Amygdala (tissue), 56 donors: ENCODE measurements at places on chromosomes 5 and 9.
A peak's percentile ranks its signal among the peaks of the same experiment; 100 is the strongest.

GRCh38 chr5:2213121-2213730 is 330.5 kb upstream of the IRX4 start:
- DNase-seq, result no peak

DNA sequence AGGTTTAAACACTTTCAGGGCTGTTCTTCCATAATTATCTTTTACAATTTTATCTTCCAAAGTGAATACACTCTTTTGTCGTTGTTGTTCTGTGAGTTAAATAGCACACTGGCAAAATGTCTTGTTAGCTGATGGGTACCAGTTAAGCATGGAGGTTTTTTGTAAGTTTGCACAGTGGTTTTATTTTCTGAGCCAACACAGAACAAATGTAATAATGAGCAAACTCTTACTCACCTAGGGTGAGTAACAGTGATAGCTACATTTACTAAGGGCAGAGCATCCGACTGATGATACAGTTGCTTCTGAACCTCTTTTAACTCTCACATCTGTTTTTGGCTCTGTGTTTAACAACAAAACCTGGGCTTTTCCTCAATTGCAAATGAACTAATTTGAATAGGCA is 103.2 kb downstream of the CTNND2 start:
- DNase-seq, result no peak

DNA sequence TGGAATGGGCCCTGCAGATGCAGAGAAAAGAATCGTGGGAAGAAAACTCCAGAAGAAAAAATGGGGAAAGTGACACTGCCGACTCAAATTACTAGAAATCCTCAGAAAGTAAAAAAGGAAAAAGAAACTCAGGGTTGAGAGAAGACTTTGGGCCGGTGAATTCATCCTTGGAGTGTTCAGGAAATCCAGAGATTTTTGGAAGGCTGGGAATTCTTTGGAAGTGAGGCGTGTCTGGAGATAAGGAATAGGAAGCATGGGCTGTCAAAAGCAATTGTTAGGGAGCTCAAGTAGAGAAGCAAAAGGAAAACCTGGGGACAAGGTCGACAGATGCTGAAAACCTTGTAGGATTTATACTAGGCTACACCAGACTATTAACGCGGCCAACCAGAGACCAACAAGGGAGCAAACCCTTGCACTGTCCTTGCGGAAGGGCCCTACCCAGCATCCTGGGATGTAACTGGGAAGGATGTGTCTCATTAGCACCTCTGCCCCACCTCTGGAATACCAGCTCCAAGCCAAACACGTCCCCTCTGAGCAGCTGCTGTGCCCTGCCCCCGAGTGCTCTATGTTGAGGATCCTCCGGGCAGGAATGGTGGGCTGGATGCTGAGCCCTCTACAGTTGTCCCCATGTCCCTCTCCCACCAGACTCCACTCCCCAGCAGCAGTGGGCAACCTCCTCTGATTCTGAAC is 11.6 kb downstream of the DAB2IP start:
- no peak for DNase-seq

- DNase-seq, result no peak
Measured at GRCh38 chr9:120855827-120856670, 13.3 kb upstream of the PSMD5 start.

GRCh38 chr5:107724642-107725041 is 53.9 kb upstream of the EFNA5 start:
- DNase-seq, result no peak

- peak; percentile 10 for DNase-seq
Measured at GRCh38 chr9:98708933-98709911, at the start of gene GABBR2. Gene GABBR2 (minus strand): TSS chr9:98708935. CDS start chr9:98708737, 198 bp downstream.

- DNase-seq, result no peak
Measured at GRCh38 chr5:109848130-109848529, 158.4 kb downstream of the MAN2A1 start.

GRCh38 chr5:6615034-6615815 is 17.6 kb downstream of the NSUN2 start:
- DNase-seq, result no peak

GRCh38 chr9:25350011-25350410 is 328.2 kb downstream of the TUSC1 start:
- DNase-seq, result no peak

- no peak for DNase-seq
Measured at GRCh38 chr5:141992349-141992963, 20.4 kb downstream of the GNPDA1 start.

DNA sequence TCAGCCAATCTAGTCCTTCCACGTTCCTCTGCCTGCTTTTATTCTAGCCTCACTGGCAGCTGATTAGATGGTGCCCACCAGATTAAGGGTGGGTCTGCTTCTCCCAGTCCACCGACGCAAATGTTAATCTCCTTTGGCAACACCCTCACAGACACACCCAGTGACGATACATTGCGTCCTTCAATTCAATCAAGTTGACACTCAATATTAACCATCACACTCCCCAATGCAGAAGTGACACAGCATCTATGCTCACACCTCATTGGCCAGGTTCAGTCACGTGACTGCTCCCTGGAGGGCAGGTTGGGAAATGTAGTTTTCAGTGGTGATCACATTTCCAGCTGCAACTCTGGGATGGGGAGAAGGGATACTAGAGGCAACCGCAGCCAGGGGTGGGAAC is 13.0 kb downstream of the SUSD3 start:
- no peak for DNase-seq

GRCh38 chr5:61887271-61887670 is 418.7 kb upstream of the KIF2A start:
- no peak for DNase-seq

DNA sequence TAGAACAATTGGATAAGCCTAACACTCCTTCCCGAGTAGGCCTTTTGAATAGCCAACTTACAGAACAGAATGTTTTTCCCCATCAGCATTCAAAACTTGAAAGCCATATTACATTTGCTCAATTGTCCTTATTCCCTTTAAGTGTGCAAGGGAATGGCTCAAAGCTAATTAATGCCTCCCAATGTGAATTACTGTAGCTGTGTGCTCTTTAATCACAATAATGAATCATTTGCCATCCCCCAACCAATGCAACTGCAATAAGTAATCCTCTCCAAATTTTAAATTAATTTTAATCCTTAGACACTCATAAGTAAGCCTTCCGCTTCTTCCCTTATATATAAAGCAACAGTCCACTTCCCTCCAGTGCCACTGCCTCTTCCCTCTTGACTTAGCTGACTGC is 115.9 kb downstream of the DROSHA start:
- DNase-seq, result no peak

DNA sequence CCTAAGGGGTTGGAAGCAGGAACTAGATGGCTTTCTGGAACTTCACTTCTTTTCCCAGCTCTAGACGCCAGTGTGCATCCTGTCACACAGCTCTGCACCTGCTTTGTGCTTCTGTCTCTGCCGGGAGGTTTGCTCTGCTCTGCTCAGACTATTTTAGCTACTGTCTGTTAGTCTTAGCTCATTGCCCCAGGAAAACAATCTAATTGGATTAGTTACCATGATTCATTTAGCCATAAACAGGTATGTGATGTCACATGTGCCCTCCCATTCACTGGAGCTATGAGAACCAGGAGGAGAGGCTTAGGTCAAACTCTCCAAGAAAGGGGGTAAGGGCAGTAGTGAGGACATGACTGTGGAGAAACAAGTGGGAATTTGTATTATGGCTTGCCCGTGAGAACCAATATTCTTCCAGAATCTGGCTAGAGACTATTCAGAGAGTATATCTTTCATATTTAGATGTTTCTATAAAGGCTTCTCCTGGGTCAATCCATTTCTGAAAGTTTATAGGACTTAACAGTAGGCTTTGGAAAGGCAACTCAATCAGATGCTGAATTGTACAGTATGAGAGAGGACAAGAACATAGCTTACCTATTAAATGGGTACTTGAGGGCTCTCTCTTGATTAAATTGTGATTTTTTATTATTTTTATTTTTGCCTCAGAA is 22.4 kb upstream of the NREP start:
- no peak for DNase-seq

- no peak for DNase-seq
Measured at GRCh38 chr9:115986508-115986907, 167.1 kb upstream of the PAPPA start.

- no peak for DNase-seq
Measured at GRCh38 chr9:100029251-100029650, 69.5 kb downstream of the ERP44 start.

- DNase-seq, result no peak
Measured at GRCh38 chr5:111626473-111627148, 114.3 kb upstream of the STARD4 start.

GRCh38 chr9:98625728-98626127 is 83.0 kb downstream of the GABBR2 start:
- DNase-seq, result no peak

GRCh38 chr9:35229066-35229778 is 67.4 kb downstream of the UNC13B start:
- DNase-seq, result no peak

- no peak for DNase-seq
Measured at GRCh38 chr5:134813827-134814226, 31.9 kb upstream of the C5orf24 start.

GRCh38 chr5:147339313-147339712 is 104.5 kb downstream of the STK32A start:
- no peak for DNase-seq

DNA sequence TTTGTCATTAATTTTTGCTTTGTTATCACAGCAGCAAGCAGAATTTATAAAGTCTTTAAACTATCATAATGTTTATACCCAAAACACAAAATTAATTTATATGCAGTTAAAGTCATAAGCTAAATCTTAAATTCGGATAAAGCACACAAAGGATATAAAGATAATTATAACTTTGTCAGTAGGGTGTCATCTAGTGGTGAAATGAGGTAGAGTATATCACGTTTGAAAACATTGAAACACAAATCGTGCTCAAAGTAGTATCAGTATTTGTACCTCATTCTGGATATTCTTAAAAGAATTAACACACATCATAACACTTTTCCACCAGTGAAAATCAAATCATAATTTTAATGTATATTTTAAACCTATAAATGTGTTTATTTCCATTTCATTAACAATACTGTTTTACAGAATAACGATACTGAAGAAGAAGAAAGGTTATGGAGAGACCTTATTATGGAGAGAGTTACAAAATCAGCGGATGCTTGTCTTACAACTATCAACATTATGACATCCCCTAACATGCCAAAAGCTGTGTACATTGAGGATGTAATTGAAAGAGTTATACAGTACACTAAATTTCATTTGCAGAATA is 129.5 kb downstream of the NIPBL start:
- DNase-seq, result no peak

DNA sequence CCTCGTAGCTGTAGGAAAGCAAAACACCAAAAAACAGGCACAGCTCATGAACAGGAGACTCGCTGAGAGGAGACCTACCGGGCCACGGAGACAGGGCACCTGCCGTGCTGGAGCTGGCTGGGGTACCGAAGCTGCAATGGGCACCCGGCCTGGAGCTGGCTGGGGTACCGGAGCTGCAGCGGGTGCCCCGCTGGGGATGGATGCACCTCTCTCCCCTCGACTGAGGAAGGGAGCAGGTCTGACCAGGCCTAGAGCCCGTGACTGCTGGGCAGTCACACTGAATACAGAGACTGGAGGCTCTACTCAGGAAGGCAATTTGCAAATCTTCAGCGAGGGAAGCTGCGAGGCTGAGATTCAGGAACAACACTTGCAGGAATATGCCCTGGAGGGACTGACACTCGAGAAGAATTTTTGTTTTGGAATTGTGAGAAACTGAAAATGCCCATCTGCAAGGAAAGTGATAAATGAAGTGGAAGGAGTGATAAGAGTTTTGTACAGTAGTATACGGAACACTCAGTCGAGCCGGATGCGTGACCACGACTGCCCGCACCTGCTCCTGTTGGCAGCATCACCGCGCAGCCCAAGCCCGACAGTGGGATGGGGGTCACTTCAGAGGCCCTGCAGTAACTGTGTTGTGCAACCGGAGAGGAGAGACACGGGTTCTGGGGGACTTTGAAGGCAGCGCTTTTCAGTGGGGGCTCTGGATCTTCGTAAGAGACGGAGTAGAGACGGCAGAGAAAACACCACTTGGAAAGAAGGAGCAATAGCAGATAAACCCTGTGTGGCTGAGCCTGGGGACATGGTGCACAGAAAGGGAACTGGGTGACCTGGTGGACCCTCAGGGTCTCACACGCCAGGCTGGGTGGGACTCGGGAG is 27.9 kb upstream of the LPCAT1 start:
- DNase-seq, result no peak

DNA sequence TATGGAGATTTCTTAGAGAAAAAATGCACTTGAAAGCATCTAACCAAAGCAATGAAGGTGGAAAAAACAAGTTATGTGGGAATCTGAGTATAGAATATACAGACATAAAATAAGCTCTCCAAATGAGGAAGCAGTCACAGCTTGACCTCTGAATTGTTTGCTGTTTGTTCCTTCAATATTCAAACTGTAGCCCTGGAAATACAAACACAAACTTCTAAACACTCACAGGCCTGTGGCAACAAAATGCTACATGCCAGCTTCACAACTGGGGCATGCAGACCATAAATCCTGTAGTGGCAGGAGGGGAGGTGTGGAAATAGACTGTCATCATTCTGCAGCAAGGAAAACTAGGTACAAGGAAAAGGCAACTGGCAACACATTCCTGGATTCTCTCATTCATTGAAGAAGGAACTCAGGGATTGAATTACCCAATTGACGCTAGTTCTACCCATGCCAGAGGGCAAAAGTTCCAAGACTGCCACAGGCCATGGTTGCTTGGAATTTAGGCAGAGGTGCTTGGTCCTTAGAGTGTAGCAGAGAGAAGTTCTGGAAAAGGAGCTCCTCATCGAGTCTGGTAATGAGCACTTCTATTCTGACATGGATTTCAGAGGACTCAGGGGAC is 349.6 kb downstream of the PDE4D start:
- no peak for DNase-seq

GRCh38 chr5:129591508-129592160 is 131.5 kb downstream of the ADAMTS19 start:
- no peak for DNase-seq

GRCh38 chr9:109095321-109095720 is 24.4 kb downstream of the TMEM245 start:
- no peak for DNase-seq

DNA sequence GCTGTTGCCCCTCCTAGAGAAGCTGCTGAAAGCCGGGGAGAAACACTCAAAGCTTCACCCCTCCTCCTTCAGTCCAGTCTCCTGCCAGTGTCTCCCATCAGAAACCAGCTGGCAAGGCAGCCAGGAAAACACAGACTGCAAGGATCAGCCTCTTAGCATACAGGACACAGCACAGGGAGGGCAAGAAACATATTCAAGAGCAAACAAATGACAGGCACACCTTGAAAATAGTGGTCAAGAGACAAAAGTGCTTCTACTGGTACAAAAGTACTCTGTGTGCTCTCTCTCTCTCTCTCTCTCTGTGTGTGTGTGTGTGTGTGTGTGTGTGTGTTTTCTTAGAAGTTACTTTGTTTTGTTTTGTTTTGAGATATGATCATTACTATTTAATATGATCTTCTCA is 227.2 kb downstream of the RAB3C start:
- DNase-seq, result no peak

DNA sequence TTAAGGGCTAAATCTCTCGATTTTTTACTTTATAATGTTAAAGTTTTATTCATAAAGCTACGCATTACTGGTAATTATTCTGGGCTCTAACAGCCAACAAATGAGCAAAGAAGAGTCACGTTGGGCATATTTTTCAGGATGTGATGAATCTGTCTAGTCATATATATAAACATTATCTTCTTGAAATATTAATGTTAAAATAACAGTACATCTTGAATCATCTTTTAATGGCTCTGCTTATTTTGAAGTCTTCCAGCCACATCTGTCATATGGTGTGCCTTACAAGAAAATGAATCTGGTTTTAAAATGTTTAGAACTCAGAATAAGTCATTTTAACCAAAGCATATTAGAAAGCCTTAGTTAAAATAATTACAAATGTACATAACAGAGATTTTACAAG is 96.9 kb downstream of the CWC27 start:
- no peak for DNase-seq

GRCh38 chr9:75131700-75132099 is 43.4 kb downstream of the OSTF1 start:
- DNase-seq, result no peak
